GM13976 (cell line): ENCODE measurements at places on chromosomes 6 and 20.

- no peak for DNase-seq
Observed at GRCh38 chr6:157229132-157229618, 94.1 kb downstream of the TMEM242 start.

DNA sequence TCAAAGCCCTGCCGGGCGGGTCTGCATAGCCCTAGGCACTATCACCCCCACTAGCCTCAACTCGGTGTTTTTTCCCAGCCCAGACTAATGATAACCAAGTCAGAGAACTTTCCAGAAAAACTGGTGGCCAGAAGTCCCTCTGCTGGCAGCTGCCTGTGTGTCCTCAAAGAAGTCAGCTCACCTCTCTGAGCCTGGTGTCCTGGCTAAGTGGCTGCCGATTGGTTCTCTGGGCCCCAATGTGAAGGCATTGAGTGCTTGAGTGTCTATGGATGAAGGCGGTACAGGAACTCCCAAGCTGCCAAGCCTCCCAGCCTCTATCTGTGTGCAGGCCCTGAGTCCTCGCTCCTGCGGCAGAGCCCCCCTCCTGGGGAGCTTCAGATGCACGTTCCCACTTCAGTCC, 355.6 kb downstream of the TAF4 start:
- no peak for DNase-seq

GRCh38 chr20:10131732-10132345, 86.8 kb upstream of the SNAP25 start:
- no peak for DNase-seq

GRCh38 chr6:43271103-43271815, 26.8 kb upstream of the SLC22A7 start:
- no peak for DNase-seq

DNA sequence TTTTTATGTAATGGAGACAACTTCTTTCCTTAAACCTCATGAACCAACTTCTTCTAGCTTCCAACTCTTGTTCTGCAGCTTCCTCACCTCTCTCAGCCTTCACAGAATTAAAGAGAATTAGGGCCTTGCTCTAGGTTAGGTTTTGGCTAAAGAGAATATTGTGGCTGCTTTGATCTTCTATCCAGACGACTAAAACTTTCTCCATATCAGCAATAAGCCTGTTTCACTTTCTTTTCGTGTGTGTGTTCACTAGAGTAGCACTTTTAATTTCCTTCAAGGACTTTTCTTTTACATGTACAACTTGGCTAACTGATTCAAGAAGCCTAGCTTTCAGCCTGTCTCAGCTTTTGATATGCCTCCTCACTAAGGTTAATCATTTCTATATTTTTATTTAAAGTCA, 596.1 kb upstream of the NRSN1 start:
- no peak for DNase-seq
